GOT3 (cell line): ENCODE measurements at places on chromosomes 1 and 21.

GRCh38 chr1:245771511-245772281 is 616.9 kb downstream of the KIF26B start:
- no peak for DNase-seq

GRCh38 chr1:27624467-27625178 is 10.4 kb downstream of the FGR start:
- no peak for DNase-seq

- DNase-seq: no peak
Measured at GRCh38 chr1:64484651-64485050, 14.7 kb downstream of the CACHD1 start.

DNA sequence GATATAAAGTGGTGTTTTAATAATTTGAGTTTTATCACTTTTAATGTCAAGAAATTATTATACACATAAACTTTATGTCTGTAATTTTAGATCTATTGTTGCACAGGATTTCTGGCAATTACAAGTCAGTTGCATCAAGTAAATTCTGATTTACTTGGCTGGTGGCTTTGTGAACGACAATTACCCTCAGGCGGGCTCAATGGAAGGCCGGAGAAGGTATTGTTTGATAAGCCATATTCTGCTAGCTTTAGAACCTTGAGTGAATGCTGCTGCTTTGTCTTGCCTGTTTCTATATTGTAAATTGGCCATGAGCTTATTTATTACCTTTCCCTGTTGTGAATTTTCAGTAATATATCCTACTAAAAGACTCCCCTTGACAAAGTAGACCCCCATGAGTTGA is 4.6 kb upstream of the MSH4 start:
- no peak for DNase-seq

- DNase-seq: no peak
Measured at GRCh38 chr1:73781251-73781650, 416.7 kb downstream of the LRRIQ3 start.

GRCh38 chr1:230074270-230074669 is 7.2 kb downstream of the GALNT2 start:
- DNase-seq: no peak

DNA sequence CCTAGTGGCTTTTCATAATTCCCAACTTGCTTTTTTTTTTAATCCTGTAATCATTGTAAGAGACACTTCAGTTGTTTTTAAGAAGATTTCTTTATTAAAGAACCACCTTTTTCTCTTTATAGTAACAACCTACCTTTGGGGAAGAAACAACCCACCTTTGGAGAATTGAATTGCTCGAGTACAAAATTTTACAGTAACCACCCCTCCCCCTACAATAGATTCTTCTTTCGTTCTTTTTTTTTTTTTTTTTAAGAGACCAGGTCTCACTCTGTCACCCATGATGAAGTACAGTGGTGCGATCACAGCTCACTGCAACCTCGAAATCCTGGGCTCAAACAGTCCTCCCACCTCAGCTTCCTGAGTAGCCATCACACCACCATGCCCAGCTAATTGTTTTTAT is 2.1 kb upstream of the LRRC40 start:
- DNase-seq: no peak

- no peak for DNase-seq
Measured at GRCh38 chr1:186494832-186495271, 33.9 kb upstream of the PDC start.

GRCh38 chr1:173779936-173780335 is 44.5 kb upstream of the DARS2 start:
- no peak for DNase-seq

DNA sequence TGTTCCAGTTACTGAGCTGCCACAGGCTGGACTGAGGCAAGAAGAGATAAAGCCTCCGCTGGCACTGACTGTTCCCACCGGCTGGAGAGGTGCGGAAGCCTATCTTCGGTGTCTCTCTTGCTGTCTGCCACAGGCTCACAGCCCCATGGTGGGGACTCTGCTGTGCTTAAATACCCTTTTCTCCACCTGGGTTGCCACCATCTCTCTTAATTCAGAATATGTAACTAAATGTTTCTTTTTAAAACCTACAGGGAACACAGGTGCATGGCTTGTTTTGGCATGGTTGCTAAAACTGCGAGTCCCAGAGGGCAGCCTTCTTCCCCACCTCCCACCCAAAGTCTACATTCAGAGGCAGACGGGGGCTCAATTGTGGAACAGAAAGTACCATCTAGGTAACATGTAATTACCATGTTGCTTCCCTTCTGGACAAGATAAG is 8.1 kb upstream of the LBR start:
- no peak for DNase-seq

GRCh38 chr1:231719485-231720183 is 93.0 kb downstream of the DISC1 start:
- no peak for DNase-seq

DNA sequence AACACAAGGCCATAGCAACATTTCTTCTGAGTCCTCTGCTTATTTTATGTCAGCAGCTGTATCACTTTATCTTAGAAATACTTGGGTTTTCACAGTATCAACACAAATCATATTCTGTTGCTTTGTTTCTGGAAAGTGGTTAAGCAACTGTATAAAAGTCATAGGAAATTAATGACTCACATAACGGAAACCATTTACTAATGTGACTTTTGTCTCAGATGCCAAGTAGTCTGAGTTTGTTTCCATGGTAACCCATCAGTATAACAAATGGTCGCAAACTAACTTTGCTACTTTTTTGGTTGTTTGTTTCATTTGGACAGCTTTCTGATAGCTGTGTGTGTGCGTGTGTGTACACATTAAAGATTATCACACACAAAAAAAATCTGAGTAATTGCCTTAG is 31.1 kb downstream of the EEIG2 start:
- no peak for DNase-seq

GRCh38 chr1:15328351-15329103 is 81.2 kb upstream of the EFHD2 start:
- DNase-seq: no peak

DNA sequence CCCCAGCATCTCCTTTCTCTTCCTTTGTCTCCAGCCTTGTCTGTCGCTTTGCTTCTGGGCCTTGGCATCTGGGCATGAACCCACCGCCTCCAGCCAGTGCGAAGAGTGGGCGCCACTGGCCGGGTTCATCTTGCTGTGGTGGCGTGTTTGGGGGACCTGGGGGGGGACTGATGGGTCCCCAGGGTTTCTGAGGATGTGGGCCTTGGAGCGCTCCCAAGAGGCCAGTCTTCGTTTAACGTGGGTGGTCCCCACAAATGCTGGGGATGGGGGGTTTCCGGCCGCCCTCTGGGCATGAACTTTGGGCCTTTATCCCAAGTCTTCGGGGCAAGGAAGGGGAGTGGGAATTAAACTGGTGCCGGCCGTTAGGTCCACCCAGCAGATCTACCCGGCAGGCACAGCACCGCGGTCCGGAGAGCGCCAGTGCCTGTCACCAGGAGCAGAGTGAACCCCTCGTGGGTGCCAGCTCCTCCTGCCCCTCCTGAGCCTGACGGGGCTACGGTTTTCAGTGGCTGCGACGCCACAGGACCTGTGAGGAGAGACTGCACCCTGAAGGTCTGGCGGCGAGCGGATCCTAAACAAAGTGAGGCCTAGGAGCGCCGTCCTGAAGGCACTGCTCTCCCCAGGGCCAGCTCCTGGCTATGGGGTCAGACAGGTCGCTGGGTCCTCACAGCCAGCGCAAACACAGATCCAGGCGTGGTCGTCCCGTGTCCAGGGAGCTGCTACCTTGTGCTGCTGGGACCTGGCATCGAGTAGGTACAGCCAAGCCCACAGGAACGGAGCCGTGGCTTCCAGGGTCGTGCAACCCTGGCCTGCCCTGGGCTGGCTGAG is 12.1 kb upstream of the C1orf174 start:
- no peak for DNase-seq

GRCh38 chr1:172041742-172042141 is 200.4 kb downstream of the DNM3 start:
- DNase-seq: no peak

DNA sequence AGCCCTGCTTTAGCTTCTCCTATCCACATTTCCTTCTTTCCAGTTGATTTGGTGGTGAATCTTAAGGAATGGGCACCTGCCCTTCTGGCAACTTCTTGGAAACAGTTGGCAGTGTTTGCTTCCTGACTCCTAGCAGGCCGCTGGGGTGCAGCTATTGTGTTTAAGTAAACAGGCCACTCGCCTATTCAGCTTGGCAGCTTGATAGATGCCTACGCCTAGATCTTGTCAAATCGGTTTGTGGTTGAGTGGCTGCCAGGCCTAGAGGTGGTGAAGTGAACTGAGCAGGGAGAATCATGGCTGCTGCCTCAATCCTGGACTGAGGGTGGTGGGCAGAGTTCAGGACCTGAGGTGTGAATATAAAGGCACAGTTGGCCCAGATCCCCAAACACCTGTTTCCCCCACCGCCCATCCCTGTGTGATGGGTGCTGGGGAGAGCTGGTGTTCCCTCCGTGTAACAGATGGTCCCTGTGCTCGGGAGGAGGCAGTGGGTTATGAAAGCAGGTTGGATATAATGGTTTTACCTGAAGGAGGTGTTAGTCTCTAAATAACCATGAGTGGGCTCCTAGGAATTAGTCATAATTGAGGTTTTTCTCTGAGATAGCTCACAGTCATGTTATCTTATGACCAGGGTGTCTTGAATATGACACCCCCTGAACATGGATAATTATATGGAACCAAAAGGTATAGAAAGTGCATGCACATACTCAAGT is 940 bp upstream of the PLA2G2C start:
- DNase-seq: no peak

GRCh38 chr1:23726686-23727085 is 16.6 kb upstream of the ELOA start:
- no peak for DNase-seq

- DNase-seq: no peak
Measured at GRCh38 chr1:2136386-2137235, 58.0 kb downstream of the FAAP20 start.

- no peak for DNase-seq
Measured at GRCh38 chr1:93420400-93420799, 27.5 kb upstream of the FNBP1L start.

DNA sequence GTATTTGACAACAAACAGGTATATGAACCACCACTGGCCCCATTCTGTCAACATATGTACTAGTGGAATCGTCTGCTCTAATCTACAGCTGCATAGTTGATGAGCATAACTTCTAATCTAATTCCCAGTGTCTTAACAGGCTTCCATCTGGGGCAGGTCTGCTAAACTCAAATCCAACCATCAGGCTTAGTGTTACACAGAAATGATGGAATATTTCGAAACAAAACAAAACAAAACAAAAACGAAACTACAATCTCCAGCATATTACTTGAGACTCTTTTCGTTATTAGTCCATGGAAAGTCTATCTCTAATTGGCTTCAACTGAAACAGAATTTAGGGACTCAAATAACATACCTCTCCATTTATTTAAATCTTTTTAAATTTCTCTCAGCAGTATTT is 37.6 kb downstream of the DIPK1A start:
- DNase-seq: no peak
